ENCODE measurements at places on chromosomes 7 and 10.

DNA sequence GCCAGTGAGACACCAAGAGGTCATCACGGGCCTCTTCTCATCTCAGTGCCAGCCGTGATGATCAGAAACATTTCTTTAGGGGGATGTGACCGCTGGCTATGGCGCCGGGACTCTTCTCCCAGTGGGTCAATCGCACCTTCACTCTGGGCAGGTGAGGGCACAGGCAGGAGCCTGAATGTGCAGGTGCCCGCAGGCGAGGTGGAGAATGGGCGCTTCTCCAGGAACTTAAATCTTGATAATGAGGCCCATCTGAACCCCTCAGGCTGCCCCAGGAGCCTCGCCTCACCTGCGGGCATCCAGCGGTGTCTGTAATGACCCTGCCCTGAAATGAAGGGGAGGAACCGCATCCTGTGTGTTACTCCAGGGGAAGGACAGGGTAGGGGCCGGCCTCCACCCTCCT is 204.7 kb downstream of the ADARB2 start:
- DNase-seq = no peak

GRCh38 chr10:76333326-76333725 is 901.9 kb downstream of the LRMDA start:
- no peak for DNase-seq

DNA sequence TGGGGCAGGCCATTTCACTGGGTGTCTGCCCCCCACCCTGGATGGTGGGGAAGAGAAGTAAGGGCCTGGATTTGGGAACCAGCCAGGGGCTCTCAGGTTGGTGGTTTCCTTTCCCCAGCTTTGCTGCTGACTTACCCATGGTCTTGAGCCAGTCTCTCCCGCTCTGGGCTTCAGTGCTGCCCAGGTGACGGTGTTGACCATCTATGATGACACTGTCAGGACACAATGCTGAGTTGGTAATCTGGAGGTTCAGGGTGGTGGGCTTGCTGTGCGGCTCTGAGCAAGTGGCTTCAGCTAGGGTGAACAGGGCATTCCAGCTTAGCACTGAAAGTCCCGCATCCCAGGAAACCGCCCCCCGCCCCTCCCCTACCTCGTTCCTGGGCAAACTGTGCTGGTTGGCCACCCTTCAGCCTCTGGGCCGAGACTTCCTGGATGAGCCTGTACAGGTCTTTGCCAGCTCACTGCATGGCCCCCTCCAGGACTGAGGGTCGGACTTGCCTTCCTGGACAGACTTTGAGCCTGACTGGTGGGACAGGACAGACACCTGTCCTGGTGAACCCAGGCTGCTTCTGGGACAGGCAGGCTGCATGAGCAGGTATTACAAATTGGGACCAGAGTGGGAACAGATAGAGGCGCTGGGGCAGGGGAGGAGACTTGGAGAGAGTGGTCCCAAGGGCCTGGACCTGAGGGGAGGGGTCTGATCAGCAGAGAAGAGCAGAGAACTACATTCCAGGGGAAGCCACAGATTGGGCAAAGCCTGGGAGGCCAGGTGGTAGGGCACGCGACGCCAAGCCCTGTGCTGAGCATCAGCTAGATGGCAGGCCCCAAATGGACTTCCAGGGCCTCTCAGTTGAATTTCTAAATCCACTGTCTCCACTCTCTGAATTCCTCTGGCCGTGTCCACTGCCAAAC is 19.9 kb upstream of the ZMIZ1 start:
- no peak for DNase-seq

DNA sequence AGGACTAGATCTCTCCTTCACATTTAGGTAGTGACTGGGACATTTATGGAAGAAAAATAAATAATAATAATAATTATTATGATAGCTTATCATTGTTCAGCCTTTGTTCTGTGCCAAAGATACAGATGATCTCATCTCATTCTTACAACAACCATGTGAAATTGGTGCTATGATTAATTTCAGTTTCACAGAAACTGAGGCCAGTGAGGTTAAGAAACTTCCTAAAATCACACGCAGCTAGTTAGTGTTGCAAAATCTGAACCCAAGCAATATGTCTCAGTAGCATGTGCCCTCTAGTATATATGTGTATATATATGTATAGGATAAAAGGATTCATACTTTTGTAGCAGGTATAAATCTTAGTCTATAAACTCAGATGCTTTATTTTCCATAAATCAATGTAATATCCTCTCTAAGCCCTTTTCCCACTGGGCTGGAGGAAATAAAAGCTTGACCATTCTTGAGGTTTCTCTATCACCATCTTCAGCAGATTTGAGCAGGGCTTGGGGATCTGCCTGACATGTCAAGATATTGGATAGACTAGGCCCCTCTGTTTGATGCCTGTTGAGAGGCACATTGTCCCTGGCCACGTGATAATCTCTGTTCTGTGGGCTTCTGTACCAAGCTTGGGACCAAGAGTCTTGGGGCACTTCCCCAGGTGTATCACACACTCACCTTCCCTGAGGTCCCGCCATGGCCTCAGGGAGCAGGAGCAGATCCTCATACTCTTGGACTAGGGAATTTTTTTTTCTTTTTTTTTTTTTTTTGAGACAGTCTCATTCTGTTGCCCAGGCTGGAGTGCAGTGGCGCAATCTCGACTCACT is 172.6 kb upstream of the NRP1 start:
- DNase-seq = peak; percentile 92

DNA sequence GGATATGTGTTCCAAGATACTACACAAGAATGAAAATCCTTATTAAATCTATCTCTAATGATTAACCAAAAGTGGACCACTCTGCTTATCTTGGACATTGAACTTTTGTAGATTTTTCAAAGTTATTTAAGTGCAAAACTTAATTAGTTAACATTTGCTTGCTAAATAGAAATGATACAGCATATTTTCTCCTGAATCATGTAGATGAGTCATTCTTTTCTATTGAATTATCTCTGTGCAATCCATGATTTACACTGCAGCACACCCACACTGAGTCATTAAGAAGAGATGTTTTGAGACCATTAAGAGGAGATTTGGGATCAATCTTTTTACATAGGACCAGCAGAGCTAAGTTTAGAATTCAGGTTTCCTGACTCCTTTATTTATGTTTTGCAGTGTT is 6.6 kb upstream of the ABCC2 start:
- DNase-seq = peak; percentile 78

DNA sequence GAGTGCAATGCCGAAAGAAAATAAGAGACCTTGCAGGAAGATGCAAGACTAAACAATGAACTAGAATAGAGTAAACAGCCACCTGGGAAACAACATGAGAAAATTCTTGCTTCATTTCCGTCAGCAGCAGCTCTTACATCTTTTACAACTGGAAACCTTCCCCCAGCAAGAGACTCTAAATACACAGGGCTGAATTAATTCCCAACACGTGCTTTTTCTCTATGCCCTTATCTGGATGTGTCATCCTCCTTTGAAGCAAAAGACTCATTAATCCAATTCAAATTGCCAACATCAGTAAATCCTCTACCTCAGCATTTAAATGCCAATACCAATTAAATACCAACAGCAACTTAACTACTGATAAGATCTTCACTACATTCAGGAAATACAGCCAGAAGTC is 99.0 kb upstream of the PDE1C start:
- DNase-seq = no peak

GRCh38 chr7:107108793-107109371 is 59.9 kb upstream of the HBP1 start:
- DNase-seq = no peak

DNA sequence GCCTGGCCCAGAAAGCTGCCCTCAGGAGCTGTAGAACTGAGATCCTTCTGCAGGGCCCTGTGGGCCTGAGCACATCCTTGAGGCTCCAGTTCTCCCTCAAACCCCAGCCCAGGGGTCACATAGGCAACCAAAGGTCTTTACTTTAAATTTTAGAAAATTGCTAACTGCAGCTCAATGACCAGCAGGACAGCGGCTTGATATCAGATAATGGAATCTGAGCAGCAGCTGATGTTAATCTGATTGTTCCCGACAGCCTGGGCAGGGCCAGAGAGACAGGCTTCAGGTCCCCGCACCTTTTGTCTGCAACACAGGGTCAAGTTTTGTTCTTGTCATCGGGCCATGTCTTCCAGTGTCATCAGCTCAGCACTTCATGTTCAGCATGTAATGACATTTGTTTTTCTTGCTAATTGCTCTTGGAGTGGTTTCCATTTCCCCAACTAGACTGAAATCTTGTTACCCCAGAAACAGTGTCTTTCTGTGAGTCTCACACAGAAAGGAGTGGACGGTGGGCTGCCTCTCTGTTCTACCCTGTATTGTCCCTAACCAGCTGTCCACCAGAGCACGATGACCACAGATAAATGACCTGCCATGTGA is 91.0 kb downstream of the PAXIP1 start:
- no peak for DNase-seq

- DNase-seq = peak; percentile 82
Measured at GRCh38 chr7:30771174-30771879, at the start of gene MINDY4. Gene MINDY4 (plus strand): TSS chr7:30771417. CDS start chr7:30771494, 77 bp downstream.

DNA sequence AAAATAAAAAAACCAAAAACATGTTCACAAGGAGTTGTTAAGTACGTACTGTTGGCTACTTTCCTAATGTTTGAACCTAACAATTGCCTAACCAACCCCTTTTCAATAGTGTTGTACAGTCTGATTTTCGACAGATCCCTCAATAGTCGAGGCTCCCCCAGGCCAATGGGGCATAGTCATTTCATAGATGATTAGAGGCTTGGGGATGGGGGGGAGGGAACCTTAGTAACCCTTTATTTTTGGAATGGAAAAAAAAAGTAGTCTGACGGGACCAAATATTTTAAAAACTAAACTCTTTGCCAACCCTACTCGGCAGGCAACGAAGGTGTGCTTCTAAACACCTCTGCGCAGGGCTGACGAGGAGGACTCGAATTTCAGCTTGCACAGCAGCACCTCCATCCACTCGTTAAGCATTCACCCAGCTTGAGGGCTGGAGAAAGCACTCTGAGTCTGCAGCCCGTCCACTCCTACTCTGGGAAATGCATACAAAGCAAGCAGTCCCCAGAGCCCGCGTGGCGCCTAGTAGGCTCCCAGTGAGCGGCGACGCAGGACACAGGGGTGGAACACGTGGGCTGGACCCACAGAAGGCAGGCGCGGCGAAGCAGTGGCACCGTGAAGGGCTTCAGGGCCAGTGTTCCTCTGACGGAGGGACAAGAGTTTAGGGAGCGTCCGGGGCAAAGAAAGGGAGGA is 899 bp downstream of the PUS7 start:
- DNase-seq = peak; percentile 69

- DNase-seq = peak; percentile 38
Measured at GRCh38 chr10:74799721-74800221, 26.6 kb upstream of the KAT6B start.

DNA sequence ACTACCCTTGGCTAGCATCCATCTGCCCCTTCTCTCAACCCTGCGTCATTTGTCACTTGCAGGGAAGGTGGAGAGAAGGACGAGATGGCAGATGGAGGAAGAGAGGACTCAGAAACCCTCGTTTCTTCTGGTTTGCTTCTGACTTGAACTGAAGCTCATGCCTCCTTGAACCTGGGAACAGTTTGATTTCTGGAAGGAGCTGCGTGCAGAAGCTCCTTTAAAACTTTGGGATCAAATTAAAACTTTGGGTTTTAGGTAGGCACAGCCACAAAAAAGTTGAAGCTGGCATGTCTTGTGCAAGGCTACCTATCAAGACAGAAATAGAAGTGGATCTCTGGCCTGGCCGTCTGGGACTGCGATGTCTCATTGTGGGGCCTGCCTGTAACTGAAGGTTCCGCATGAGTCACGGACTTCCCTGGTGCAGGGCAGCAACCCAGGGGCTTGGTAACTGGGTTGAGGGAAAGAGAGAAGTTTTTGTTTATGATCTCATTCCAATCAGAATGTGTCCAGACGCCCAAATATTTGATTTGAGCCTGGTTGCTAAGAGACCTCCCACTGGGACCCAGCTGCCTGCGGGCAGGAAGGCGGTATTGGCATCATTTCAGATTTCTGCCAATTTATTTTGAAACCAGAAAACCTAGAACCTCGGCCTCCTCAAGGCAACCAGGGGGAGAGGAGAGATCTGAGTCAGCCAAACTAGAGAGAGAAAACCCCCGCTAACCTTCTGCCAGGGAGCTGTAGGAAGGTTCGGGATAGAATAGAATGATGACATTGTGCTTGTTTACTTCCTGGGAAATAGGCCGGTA is 15.8 kb upstream of the CAMK1D start:
- peak; percentile 93 for DNase-seq

GRCh38 chr10:95253007-95253406 is 37.8 kb downstream of the PDLIM1 start:
- DNase-seq = no peak

DNA sequence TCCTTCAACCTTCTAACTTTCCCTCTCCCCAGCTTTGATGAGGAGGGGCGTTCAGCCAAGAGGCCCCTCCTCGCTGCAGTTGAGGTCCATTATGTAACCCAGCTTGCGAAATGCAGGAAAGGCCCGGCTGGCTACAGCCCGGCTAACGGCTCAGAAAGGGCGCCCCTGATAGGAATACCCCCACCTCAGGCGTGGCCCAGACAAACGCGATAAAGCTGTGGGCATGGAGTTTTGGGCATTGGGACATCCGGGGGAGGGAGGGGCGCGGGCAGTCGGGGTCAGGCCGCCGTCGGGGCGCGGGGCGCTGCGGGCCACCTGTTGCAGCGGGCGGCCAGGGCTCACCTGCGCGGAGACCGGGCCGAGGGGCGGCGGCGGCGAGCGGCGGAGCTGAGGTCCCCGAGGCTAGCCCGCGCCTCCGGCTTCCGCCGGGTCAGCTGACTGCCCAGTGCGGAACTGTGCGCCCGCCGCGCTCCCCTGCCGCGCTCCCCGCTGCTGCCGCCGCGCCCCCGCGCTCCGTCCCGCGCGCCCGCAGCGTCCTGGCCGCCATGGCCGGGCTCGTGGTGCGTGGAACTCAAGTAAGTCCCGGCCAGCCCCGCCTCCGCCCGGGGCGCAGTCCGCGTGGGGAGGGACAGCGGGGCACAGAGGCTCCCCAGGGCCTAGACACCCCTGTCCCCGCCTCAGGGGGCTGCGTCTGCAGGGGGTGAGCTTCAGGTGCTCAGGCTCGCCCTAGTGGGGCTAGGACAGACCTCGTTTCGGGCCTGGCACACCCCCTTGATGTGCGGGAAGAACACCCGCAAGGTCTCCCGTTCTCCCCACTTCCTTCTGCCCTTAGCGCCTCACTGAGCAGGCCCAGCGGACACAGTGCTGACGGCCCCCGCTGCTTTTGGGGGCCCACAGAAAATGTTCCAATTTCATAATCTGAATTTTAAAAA is at the start of gene LRMDA:
Gene LRMDA, plus strand, starts transcription at position 445 of the 932 bp plus-strand sequence.
- peak; percentile 68 for DNase-seq

DNA sequence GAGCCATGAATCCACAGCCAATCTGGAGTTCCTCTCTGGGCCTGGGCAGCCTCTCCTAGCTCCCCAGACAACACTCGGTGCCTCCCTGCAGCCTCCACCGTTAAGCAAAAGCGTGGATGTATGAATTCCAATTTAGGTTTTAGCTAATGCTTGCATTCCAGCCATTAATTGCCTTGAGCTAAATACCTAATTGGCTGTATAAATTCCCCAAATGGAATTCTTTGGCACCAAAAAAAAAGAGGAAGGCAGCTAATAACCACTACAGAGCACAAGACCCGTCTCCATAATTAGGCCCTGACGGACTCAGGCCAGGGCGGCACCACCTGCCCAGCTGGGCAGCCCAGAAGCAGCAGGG is 140.5 kb downstream of the PTPRN2 start:
- no peak for DNase-seq

- DNase-seq = no peak
Measured at GRCh38 chr10:66329147-66329546, 596.7 kb upstream of the LRRTM3 start.

Measured in suppressor macrophage treated with lipopolysaccharide for 1 hour (primary cell).